HL-60 (cell line): ENCODE measurements at places on chromosomes 16 and 17.

DNA sequence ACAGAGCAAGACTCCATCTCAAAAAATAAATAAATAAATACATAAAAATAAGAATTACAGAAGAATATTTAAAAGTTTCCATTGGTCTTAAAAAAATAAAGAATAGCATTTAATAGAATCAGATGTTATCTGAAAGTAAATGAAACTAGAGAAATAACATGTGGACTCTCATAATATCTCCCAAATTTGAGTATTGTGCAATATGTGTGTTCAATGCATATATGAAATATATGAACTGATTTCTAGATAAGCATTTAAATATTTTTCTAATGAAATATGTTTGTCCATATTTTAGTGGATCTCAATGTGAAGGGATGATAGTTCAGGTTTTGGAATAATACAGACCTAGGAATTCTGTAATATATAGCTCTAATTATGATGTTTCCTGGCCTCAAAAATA lies 265.9 kb upstream of the PMFBP1 start:
- DNase-seq: no peak

- no peak for DNase-seq
Measured at GRCh38 chr17:80761110-80761871, 216.7 kb downstream of the RPTOR start.

DNA sequence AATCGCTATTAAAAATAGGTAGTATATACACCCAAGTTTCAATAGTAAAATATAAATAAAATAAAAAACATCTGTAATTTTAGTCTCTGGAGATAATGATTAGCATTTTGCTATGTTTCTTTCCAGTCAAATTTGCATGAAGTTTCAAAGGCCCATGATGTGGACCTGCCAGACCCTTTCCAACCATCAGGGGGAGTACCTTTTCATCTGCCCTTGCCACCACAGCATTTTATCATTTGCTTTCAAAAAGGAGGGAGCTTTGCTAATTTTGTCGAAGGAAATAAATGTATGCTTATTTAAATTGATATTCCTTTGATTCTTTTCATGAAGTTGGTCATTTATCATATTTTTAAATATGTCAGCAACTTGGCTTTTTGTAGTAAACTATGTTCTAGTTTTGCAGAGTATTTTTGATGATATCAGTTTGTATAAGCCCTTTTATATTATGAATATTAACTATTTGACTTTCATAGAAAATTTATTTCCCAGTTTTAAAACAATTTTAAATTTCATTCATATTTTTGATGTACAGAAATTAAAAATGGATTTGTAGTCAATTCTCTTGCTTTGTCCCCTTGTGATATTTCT lies 115.2 kb upstream of the NETO2 start:
- DNase-seq: peak; percentile 22

DNA sequence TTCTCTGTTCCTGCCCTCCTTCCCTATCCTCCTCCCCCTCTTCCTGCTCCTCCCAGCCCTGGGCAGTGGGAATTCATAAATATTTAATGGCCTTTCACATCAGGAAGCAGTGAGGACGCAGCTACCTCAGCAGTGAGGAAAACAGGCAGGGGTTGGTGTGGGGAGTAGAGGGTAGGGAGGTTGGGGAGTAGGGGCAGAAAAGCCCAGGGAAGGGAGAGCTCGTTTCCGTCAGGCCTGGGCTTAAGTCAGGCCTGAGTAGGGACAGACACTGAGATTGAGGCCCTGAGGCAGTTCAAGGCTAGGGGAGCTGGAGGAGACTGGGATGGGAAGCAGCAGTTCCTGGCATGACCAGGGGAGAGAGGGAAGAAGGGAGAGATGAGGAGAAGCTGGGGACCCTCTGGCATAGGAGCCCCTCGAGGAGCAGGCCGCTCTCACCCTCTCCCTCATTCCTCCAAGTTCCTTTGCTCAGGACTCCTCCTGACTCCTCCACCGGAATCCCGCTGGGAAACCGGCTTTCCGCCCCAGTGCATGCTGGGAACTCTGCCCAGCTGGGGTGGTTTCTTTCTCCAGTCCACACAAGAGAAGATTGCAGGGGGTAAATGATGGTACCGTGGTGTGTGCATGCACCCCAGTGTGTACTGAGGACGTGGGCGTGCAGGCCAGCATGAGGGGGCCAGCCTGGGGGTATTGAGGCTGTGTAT lies 6.2 kb downstream of the SAMD14 start:
- DNase-seq: no peak

- DNase-seq: peak; percentile 85
Measured at GRCh38 chr17:74520790-74521480, 10.3 kb downstream of the CD300LB start.

DNA sequence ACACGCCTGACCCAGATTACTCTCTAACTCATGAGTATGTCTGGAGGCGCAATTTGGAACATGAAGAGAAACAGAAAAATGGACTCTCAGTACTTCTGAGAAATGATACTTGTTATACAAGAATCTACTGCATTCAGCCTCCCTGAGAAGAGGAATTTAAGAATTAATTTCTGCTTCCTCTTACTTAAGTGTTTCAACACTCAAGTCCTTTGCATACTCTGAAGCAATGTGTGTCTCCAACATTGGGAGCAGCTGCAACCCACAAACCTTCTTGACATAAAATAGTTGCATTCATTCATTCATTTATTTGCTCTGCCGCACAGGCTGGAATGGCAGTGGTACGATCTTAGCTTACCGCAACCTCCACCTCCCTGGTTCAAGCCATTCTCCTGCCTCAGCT lies 199.8 kb downstream of the NPIPA7 start:
- DNase-seq: no peak

DNA sequence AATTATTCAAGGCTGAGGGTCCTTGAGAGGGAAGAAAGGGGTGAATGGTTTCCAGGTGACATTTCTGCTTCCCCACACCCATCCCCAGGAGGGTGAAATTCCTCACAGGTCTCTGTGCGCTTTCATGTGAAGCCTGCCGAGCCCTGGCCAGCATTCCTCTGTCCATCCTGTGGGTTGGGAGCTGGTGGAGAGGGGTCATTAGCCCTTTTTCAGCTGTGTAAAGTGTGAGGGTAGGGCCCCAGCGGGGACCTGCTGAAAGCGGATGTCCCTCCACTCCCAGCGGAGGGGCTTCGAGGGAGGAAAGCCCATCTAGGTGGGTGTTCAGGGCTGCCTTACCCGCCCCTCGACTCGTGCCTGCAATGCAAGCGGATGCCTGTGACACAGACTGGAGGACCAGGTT lies 53.3 kb upstream of the DLX4 start:
- DNase-seq: no peak

GRCh38 chr17:75635610-75636202 lies 2.5 kb downstream of the SMIM5 start:
- no peak for DNase-seq
